Activated T-cell treated with anti-CD3 and anti-CD28 coated beads for 4 hours (primary cell): ENCODE measurements at places on chromosomes 16 and 17.

DNA sequence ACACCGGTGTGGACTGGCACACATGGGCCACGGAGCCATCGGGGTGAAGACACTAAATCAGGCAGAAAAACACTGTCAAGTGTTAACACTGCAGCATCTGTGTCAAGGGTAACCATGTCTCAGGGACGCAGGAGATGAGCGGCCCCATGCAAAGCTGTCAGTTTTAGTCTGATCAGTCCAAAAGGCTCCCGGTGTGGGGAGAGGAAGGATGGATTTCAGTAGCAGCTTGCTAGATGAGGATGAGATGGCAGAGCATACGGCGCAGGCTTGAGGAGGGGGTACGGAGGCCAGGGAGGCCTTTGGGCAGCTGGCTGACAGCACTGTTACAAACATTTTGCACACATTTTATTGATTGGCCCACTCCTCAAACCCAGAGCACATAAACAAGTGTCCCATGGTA, 98.1 kb downstream of the GNAO1 start:
- no peak for DNase-seq

- no peak for DNase-seq
Observed at GRCh38 chr17:44049294-44050060, 17.0 kb downstream of the LSM12 start.

DNA sequence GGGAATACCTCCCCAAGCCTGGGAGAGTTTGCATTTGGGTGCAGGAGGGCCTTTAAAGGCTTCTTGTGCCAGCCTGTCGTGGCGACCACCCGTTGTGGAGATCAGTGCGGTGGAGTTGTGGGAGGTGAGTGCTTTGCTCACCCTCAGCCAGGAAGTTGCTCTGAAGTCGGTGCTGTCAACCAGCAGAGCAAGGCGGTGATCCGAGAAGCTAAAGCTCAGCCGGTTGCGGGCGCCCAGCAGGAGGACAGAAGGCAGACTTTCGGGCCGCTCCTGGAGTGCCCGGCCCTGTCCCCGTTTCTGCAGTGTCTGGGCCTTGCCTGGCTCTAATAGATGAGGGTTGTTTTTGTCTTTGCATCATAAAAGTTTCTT, 1.4 kb downstream of the UBE2I start:
- no peak for DNase-seq

- DNase-seq = no peak
Observed at GRCh38 chr17:3870871-3871306, 22.0 kb downstream of the CAMKK1 start.

- DNase-seq = no peak
Observed at GRCh38 chr16:50834701-50835100, 92.8 kb downstream of the CYLD start.

- DNase-seq = no peak
Observed at GRCh38 chr17:72387487-72387886, 266.7 kb downstream of the SOX9 start.

DNA sequence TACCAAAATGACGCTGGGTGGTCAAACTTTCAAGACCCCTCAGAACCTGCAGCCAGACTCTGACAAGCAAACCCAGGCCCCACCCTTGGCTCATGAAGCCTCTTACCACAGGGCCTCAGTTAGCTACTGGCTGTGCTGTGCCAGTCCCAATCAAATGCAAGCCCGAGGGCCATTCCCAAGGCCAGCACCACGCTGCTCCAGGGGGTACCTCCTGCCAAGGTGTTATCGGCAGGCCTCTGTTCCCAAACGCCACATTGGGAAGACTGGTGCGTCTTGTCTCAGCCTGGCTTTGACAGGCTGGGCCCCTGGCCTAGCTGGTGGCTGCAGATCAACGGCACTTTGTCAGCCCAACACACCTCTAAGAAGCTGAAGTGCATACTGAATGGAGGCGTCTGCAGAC, 35.8 kb upstream of the NOG start:
- no peak for DNase-seq
